ENCODE measurements at places on chromosomes 7 and 10. TPM values are rescaled to one million over a fixed set of nuclear protein-coding genes. Genes with fewer than 3 reads are reported as not detected.

DNA sequence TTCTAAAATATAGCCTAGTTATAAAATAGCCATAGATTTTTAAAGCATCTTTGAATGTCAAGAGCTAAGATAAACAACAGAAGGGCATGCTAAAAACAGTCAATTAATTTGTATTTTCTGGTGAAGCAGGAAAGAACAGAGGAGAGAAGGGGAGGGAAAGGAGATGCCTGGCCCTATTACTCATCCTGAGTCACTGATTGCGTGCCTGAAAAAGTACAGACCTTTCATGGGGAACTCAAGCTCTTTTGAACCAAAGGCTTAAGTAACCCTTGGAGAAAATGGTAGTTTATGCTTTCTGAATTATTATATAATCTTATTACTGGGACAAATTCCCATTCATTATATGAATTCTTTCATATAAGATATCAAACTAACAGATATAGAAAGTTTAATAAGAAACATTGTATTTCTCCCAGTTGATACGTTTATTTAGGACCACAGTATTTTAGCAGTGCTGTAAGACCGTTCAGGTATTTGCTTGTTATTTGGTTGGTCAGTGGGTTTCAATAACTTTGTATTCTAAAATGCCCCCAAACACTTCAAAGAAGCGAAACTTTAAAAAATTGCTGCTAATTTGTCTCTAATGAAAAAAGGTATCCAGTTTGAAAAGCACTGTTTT, 151.3 kb downstream of the HGF start:
- no peak for DNase-seq

DNA sequence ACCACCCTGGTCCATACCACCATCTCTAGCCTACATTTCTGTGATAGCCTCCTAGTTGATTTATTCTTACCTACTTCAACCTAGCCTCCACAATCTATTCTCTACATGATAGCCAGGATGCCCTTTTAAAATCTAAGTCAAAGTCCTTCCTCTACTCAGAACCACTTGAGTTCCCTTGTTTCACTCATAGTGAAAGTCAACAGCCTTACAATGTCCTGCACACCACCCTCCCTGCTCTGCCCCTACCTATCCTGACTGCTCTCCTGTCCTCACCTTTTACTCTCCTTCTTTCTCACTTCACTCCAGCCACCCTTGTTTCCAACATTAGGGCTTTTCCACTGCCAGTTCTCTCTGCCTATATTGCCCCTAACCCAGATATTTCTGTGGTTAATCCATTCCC, 146.7 kb downstream of the GRM3 start:
- DNase-seq: no peak

Gene OR2A42
- not detected for total RNA-seq

DNA sequence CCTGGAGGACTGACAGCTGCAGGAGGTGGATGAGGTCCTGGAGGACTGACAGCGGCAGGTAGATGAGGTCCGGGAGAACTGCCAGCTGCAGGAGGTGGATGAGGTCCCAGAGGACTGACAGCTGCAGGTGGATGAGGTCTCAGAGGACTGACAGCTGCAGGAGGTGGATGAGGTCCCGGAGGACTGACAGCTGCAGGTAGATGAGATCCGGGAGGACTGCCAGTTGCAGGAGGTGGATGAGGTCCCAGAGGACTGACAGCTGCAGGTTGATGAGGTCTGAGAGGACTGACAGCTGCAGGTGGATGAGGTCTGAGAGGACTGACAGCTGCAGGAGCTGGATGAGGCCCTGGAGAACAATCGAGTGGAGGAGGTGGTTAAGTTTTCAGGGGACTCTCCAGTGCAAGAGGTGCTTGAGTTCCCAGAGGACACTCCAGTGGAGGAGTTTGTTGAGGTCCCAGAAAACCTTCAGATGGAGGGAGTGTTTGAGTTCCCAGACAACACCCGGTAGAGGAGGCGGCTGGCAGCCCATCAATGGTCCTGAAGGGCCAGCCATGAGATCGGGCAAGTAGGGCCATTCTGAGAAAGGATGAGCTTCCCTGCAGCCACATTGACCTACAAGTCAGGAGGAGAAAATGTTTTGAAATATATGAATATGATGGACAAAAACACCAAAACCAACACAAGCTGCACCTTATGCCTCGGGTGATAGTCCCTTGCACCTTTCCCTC, 4.7 kb upstream of the EIF5AL1 start:
- DNase-seq: no peak

DNA sequence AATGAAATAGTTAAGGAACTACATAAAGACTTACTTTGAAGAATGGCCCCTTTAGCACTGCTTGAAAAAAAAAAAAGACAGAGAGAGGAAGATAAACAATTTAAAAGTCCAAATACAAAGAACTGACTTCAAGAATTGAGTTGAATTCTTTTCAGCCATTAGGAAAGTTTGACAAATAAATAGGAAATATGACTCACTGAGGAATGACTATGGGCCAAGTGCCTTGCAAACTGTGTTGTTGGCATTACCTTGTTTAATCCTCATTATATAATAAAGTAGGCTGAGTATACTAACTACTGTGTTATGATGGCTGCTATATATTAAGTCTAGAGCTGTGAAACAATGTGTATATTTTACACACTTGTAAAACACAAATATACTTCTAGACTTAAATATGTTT, 151.1 kb downstream of the ELMO1 start:
- DNase-seq: no peak

Gene LRRC4
- total RNA-seq: 0.82 TPM

DNA sequence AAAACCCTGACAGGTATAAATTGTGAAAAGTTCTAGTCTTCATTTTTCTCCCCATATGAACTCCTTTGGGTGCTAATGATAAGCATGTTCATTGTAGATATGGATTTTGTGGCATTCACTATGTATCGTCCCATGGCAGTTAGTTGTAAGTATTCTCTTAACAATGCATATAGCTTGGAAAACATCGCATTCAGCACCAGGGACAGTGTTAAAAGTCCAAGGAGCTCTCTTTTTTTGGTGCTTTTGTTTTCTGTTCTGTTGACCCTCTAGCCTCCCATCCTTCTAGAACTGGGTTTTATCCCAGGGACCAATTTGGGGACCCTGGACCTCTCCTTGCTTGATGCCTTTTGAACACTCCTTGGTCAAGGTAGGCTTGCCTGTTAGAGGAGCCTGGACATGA, 37.7 kb downstream of the INSYN2A start:
- DNase-seq: no peak

Gene SAP25
- 71.3 TPM for total RNA-seq

All from naive thymus-derived CD4-positive, alpha-beta T cell (primary cell).